Effector memory CD8-positive, alpha-beta T cell (primary cell): ENCODE measurements at places on chromosomes 12 and 14.

GRCh38 chr12:113537046-113537750 lies 65.5 kb upstream of the LHX5 start:
- no peak for DNase-seq

DNA sequence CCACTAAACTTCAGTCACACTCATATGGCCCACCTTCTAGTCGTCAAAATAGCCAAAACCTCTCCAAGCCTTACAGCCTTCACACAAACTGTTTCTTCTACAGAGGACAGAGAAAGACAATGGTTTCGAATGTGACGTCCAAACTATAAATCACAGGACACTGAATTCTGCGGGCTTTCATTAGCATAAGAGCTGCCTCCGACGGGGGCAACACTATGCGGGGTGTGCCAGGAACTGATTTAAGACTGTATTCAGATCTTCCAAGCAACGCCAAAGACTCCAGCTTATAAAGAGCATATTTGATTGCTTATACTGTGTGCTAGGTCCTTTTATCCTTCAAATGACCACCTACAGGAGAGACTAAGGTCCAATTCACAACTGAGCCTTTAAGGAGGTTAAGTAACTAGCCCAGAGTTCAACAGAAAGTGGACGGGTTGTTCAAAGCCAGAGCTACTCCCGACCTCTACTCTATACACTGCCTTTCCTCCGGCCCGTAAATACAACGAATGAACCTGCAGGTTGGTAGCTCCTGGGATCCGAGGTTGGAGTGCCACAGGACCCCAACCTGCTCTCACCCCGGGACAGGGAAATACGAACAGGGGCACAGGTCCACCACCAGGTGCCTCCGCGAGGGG lies 575 bp downstream of the L2HGDH start:
- no peak for DNase-seq

DNA sequence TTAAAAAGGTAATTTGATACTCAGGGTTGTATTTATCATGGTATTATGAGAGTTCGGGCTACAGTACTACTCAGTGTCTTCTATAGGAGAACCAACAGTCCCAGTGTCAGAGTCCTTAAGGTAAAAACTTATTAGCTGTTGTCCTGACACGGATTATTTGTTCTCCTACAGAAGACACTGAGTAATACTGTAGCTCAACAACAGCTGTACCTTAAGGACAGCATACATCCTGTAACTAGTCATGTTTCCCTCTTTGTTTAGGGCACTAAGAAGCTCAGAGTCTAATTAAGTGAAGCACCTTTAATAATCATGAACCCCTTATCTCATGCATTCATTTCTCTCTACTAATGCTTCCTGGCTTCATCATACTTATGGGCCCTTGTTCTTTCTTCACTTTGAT lies 33.9 kb downstream of the ARF6 start:
- DNase-seq, result no peak

DNA sequence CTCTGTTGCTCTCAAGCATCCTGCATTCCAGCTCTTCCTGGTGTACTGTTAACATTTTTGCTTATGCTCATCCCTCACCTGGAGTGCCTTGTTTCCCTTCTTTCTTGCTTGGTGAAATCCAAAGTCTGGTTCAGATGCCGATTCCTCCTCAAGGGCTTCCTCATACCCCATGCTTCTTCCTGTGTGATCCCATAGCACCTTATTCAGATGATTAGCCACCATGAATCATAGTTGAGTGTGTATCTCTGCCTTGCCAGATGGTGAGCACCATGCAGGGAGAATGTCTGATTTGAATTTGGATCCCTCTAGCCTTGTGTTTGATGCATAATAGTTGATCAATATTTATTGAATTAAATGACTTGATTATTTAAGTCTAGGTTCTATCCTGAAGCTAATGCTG lies 39.4 kb upstream of the ANO4 start:
- no peak for DNase-seq

GRCh38 chr12:59149995-59150642 lies 229.8 kb upstream of the LRIG3 start:
- DNase-seq, result no peak

DNA sequence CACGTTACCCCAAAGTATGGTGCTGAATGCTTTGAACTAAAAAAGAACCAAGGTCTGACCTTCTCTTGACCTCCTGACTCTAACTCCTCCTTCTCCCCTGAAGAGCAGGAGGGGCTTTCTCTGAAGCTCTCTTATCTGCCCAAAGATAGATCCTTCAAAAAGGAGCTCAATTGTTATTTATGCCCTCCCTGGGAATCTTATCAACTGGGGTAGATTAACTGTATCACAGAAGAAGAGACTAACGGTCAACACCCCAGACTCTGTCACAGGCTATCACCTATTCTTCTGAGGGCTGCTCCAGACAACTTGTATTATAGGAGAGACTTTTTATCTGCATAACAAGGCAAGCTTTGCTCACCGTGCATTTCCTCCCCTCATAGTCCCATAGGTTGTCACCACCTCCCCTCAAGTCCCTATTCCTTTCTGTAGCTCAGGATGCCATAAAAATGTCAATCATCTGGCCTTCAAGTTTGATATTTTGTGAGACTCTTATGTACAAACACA lies 86.6 kb downstream of the PAPLN start:
- no peak for DNase-seq

- peak; percentile 63 for DNase-seq
Measured at GRCh38 chr12:3727877-3728632, 24.9 kb downstream of the CRACR2A start.

GRCh38 chr12:121812320-121812871 lies 8.6 kb downstream of the SETD1B start:
- DNase-seq, result no peak

- no peak for DNase-seq
Measured at GRCh38 chr12:41908206-41908605, 236.5 kb downstream of the GXYLT1 start.

DNA sequence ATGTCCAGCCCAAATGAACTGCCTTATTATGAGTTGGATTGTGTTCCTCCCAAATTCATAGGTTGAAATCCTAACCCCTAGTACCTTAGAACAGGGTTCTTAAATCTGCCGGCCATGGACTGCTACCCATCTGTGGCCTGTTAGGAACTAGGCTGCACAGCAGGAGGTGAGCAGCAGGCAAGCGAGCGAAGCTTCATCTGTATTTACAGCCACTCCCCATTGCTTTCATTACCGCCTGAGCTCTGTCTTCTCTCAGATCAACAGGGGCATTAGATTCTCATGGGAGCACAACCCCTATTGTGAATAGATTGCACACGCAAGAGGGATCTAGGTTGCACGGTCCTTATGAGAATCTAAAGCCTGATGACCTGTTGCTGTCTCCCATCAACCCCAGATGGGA lies 9.8 kb upstream of the EML5 start:
- DNase-seq, result no peak

GRCh38 chr14:56213306-56213705 lies 95.1 kb downstream of the PELI2 start:
- DNase-seq, result no peak

- DNase-seq, result no peak
Measured at GRCh38 chr14:25118671-25119070, 68.7 kb upstream of the STXBP6 start.

DNA sequence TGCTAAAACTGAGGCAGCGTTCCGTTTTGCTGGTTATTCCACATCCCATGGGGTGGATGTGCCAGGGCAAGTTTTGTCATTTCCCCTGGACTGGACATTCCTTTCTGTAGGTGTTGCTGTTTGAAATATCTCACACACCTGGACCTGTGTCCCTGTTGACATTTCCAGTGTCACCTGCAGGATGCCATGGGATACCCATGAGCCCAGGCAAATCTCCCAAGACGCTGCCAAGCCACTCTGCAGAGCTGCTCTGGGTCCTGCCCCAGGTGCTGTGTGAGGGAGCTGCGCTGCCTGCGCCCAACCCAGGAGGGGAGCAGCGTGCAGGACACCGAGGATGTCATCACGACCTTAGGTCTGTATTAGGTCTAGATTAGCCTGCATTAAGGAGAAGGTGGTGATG lies 5.2 kb upstream of the PACS2 start:
- no peak for DNase-seq

GRCh38 chr12:71636704-71637115 lies 26.9 kb downstream of the ZFC3H1 start:
- DNase-seq, result peak; percentile 21
